ENCODE measurements at places on chromosomes 1 and 21. TPM values are rescaled to one million over a fixed set of nuclear protein-coding genes. Genes with fewer than 3 reads are reported as not detected.

DNA sequence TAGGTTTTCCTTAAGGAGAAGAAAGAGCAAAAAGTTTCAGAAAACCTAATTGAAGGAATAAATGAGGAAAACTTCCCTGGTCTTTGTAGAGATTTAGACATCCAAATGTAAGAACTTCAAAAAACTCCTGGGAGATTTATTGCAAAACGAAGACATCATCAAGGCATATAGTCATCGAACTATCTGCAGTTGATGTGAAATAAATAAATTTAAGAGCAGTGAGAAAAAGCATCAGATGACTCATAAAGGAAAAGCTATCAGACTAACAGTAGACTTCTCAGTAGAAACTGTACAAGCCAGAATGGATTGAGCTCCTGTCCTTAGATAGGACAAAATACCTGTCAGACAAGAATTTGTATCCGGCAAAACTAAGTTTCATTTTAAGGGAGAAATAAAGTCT is 569.4 kb upstream of the ADAMTS5 start:
- no peak for DNase-seq

- DNase-seq, result peak; percentile 21
Measured at GRCh38 chr1:51989582-51990477, 670 bp downstream of the RAB3B start.

DNA sequence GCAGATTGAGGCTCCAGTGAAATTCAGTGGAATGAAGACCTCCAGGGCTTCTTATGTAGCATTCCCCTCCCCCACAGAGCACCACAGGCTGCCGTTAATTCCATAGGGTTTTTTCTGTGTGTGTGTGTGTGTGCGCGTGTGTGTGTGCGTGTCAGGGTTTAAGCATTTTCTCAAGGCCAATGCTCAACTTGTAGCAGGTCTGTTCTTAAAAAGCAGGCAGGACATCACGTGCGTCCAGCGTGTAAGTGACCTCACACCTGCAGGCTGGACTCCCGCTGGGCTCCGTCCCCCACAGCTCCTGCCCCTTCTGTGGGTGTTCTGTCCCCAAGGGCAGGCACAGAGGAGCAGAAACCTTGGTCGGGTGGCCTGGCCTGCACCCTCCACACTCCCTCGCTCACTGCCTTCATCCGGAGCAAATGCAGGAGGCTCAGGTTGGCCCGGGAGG is 5.3 kb downstream of the PRDM16 start:
- no peak for DNase-seq

DNA sequence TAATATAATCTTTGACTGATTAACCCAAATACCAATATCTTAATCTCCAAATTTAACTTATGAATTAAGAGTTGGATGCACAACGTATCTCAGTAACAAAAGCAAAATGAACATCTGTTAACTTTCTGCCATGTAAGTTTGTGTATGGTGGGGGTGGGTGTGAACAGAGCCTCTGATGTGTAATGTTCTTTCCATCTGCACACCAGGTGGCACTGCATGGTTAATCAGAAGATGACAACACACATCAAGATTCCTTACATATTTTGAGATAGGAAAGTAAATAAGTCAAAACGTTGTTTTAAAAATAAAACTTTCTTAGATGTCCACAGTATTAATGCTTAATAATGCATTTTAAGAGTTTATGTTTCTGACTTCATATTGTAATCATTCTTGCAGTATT is 251.9 kb downstream of the DPYD start:
- peak; percentile 17 for DNase-seq

- no peak for DNase-seq
Measured at GRCh38 chr1:116852910-116853309, 56.8 kb upstream of the PTGFRN start.

DNA sequence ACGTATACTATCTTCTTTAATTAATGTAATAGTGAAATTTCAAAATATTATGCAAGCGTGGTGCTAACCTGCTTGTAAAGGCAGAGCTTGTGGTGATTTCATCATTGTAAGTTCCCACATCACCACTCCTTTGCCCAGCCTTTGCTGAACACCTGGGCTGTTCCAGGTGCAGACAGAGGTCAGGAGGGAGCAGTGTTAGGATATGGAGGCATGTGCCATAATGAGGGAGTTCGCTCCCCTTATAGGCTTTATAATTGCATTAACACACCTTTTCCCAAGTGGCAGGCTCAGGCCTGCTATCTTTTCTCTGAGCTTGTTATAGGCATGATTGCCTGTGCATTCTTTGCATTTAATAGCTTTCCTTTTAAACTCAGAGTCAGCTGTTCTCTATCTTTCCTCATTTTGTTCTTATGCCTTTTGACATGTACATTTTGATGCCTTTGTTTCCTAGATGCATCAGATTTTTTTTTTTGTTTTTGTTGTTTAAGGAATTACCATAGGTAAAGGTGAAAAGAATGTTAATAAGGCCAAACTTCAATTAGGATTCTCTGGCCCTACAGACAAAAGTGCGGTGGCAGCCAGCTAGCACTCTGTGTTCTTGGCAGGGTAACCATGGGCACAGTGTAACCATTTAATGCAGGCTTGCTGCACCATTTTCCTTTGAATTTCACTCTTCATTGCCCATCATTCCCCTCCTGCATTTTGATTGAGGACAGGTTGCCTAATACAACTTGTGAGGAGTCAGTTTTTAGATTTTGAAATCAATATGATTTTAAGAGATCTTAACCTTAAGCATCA is 12.6 kb downstream of the NPL start:
- DNase-seq, result no peak

DNA sequence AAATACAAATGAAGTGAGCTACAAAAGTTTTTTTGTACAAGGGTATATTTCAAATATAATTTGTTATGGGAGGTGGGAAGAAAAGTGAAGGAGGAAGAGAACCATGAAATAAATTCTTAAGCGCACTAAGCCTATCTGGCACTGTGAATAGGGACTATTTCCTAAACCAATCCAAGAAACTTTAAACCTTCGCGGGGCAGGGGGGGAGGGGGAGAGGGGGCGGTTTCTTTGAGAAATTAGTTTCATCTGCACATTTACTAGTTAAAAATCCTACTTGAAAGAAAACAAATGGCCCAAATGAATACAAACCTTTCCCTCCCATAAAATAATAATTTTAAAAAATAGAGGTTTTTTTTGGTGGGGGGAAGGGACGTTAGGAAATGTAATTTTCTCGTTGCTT is 364 bp downstream of the GOLPH3L start:
- no peak for DNase-seq

- DNase-seq, result no peak
Measured at GRCh38 chr21:31198575-31198974, 145.5 kb downstream of the TIAM1 start.

BNIPL gene
- 1.4 TPM for total RNA-seq

MEX3A gene
- total RNA-seq, result 114 TPM

SFN gene
- 0.42 TPM for total RNA-seq

Measured in glutamatergic neuron (in vitro differentiated cells).